ENCODE measurements at places on chromosomes 5 and 9. TPM values are rescaled to one million over a fixed set of nuclear protein-coding genes. Genes with fewer than 3 reads are reported as not detected.

The CDKN2B gene
- total RNA-seq = not detected

DNA sequence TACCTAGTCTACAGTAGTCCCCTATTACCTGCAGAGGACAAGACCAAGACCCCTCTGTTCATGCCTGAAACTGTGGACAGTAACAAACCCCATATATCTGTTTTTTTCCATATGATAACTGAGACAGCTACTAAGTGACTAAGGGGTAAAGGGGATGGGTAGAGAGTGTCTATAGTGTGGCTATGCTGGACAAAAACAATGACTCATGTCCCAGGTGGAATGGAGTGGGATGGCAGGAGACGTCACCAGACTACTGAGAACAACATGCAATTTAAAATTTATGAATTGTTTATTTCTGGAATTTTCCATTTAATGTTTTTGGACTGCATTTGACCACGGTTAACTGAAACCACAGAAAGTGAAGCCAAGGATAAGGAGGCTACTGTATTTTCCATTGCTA lies 171.8 kb downstream of the AGTPBP1 start:
- no peak for DNase-seq
- H3K4me3 ChIP-seq = no peak overlapping the region
- no peaks in the 10 kb centered on the region for H3K27me3 ChIP-seq
- H3K4me1 ChIP-seq = peaks cover 5% of the 10 kb centered on the region
- H3K36me3 ChIP-seq = peaks cover 21% of the 10 kb centered on the region

DNA sequence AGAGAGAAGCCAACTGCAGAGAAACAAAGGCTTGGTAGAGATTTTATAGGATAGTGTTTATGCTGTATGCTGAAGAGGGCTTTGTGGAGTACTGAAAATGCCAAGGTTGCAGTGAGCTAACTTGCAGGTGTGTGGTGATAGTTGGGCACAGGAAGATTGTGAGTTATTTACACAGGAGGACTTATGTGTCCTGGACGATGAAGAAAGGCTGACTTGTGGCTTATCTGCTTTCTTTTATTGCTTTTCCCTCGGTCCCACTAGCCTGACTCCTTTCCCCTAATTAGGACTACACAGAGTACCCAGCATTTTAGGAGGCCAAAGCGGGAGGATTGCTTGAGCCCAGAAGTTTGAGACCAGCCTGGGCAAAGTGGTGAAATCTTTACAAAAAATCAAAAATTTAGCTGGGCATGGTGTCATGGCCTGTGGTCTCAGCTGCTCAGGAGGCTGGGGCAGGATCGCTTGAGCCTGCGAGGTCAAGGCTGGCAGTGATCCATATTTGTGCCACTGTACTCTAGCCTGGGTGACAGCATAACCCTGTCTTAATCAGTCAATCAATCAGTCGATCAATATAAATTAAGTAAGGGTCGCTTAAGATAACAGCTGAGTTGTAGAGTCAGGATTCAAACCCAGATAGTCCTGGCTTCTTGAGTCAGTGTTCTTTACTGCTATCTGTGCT lies 61.9 kb downstream of the UBE2R2 start:
- H3K27me3 ChIP-seq = no peaks in the 10 kb centered on the region
- H3K4me1 ChIP-seq = peaks cover 38% of the 10 kb centered on the region
- peak overlapping the region; percentile 58 for H3K27ac ChIP-seq

DNA sequence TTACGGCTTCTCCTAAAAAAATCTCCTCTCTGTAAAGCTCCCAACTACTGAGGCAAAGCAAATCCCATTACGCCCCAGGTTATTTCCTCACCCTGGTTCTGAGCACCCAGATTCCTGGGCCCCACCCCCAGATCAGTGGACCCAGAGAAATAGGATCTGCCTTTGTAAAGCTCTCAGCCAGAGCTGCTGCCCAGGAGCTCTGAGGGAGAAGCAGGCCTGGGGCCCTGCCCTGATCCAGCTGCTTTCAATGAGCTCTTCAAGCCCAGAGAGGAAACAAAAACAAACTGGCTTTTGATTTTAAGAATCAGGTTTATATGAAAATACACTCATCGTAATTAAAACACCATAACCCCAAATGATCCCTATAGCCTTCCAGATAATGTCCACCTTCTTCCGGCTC lies 124.5 kb downstream of the C5orf15 start:
- peaks cover 9% of the 10 kb centered on the region for H3K4me1 ChIP-seq
- peaks cover 2% of the 10 kb centered on the region for H3K27me3 ChIP-seq
- H3K36me3 ChIP-seq = no peaks in the 10 kb centered on the region
- H3K4me3 ChIP-seq = no peak overlapping the region

- no peaks in the 10 kb centered on the region for H3K36me3 ChIP-seq
- H3K27me3 ChIP-seq = peaks cover 5% of the 10 kb centered on the region
- H3K27ac ChIP-seq = no peak overlapping the region
- no peaks in the 10 kb centered on the region for H3K4me1 ChIP-seq
- H3K4me3 ChIP-seq = no peak overlapping the region
- no peak for DNase-seq
Observed at GRCh38 chr9:18474783-18475182, 830 bp downstream of the ADAMTSL1 start.

The NINJ1 gene
- total RNA-seq = 120 TPM

The LCN2 gene
- not detected for total RNA-seq

DNA sequence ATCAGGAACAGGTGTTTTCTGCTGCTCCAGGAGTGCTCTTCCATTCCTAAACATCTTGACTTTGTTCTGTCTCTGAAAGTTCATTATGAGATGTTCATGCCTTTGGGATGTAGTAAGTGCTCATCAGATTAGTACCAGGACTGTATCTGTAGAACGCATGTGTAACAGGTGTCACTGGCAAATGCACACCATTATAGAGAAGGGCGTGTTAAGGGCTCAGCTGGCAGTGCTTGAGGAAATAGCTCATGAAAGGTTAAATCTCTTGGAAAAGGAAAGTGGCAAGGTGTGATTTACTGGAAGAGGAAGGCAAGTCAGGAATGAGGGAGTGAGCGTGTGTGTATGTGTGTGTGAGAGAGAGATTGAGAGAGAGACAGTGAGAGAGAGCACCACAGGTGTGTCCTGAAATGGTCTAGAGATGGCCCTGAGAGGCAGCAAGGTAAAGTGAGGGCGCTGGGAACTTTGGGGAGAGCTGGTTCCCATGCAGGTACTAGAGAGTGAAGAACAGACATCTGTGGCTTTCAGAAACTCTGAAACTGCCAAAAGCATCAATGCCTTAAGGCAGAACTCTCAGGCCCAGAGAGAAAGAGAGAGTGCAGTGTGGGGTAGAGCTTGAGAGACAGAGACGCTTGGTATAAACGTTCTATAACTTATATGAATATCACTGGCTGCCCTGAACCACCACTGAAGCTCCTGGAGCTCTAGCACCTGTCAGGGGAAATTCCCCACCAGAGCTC lies 13.7 kb upstream of the CXCL14 start:
- H3K27ac ChIP-seq = no peak overlapping the region
- no peak for DNase-seq
- H3K4me3 ChIP-seq = no peak overlapping the region
- H3K27me3 ChIP-seq = peaks cover 3% of the 10 kb centered on the region

GRCh38 chr9:18347386-18348082 lies 126.4 kb upstream of the ADAMTSL1 start:
- no peaks in the 10 kb centered on the region for H3K4me1 ChIP-seq
- H3K27me3 ChIP-seq = peaks cover 3% of the 10 kb centered on the region
- no peak overlapping the region for H3K27ac ChIP-seq
- H3K36me3 ChIP-seq = no peaks in the 10 kb centered on the region
- no peak for DNase-seq

GRCh38 chr9:100106616-100107015 lies 7.6 kb downstream of the INVS start:
- H3K4me3 ChIP-seq = no peak overlapping the region
- H3K27me3 ChIP-seq = no peaks in the 10 kb centered on the region
- H3K36me3 ChIP-seq = peaks cover 24% of the 10 kb centered on the region
- no peak overlapping the region for H3K27ac ChIP-seq
- H3K4me1 ChIP-seq = peaks cover 7% of the 10 kb centered on the region

DNA sequence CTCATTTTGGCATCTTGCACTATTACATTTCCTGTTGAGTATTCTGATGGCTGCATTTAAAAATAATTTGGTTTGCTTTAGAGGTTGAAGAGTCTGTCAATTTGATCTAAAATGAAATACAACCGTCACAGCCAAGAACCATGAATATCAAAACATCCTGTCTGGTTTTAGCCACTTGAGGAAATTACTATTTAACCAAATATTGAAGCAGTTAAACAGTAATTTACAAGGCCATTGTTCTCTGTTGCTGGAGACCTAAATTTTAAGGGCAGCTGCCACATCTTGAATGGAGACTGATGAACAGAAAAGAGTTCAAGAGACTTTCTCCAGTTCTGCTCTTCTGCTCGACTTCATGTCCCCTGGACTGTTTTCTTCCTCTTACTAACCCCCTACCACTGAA lies 549.4 kb downstream of the LRRC70 start:
- no peak overlapping the region for H3K27ac ChIP-seq
- DNase-seq = no peak
- H3K36me3 ChIP-seq = no peaks in the 10 kb centered on the region
- no peaks in the 10 kb centered on the region for H3K4me1 ChIP-seq

DNA sequence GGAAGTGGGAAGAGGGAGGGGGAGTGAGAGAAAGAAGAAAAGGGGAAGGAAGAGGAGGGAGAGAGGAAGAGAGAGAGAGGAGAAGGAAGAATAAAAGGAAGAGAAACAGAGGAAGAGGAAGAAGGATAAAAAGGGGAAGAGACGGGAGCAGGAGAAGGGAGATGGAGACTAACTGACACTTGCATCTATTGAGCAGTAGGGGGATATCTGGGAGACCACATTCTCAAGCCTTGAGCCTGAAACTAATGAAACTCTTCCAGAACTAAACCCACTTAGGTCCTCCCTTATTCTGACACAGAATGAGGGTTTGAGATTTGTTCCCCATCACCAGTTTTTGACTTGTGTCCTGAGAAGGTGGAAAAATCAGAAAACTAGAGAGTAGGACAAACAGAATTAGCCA lies 533.3 kb downstream of the CDH12 start:
- DNase-seq = no peak
- no peak overlapping the region for H3K4me3 ChIP-seq
- H3K27me3 ChIP-seq = no peaks in the 10 kb centered on the region
- no peaks in the 10 kb centered on the region for H3K4me1 ChIP-seq

DNA sequence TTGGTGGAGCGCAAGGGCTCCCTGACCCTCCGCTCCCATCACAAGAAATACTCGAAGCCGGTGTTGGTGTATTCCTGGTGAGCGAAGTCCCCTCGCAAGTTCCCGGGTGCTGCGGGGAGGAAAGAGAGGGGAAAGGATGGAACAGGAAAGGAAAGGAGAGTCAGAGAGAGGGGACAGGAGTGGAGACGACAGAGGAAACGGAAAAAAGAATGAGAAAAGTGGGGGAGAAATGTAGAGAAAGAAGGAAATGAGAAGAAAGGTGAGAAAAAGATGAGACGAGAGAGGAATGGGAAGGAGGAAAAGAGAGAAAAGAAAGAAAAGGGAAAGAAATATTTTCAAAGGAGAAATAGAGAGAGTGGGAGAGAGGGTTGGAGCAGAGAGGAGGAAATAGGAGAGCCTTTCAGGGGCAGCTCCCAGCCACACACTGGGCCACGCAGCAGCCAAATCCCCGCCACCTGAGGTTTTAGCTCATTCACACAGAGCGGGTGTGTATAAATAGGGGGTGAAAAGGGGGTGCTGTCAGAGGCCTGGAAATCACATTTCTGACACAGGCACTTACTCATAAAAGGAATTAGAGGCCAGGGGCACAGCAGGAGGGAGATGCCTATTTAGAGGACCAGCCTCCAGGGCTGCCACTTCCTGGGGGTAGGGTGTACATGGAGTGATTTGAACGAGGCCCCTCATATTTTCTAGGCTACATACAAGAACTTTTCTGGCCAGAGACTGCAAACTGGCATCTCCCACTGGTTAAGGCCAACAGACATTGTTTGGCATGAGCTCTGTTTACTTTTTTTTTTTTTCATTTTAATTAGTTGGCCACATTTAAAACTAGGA lies 555 bp downstream of the CFAP95 start:
- H3K4me3 ChIP-seq = peak overlapping the region; percentile 71
- no peak overlapping the region for H3K27ac ChIP-seq
- peaks cover 35% of the 10 kb centered on the region for H3K4me1 ChIP-seq
- peaks cover 18% of the 10 kb centered on the region for H3K27me3 ChIP-seq
- H3K36me3 ChIP-seq = no peaks in the 10 kb centered on the region

DNA sequence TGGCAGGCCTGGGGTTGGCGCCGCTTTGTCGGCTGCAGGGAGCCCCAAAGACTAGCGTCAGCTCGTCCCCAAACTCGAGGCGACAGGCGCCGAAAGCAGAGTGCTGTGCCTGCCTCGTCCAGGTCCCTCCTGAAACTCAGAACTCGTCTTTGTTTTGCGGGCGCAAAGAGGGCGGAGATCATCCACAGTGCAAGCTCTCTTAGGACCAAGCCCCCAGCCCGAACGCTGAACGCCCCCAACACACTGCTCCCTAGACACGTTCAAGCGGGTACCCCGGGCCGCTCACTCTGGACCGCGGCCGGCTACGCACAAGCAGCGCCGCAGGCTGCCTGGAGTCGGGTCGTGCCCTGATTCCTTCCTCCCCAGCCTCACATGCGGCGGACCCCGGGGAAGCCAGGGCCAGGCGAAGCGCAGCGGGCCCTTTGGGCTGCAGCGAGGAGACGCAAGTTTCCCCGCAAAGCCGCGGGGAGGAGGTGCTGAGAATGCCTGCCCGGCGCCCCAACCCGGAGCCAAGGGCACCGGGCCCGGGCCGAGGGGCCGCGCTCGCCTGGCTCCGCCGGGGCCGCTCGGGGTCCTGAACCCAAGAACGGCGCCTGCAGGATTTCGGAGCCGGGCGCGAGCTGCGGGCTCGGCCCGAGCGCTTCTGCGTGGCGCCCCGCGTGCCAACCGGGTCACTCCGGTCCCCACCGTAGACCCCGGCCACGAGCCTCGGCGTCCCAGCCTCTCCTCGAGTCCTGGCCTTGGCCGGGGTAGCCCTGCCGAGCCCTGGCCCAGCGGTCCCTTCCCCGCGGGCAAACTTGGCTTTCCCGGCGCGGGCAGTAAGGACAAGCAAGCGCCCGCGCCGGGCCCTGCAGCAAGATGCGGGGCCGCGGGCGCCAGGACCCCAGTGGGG lies 738 bp downstream of the FSTL4 start:
- peaks cover 48% of the 10 kb centered on the region for H3K27me3 ChIP-seq
- DNase-seq = no peak
- no peaks in the 10 kb centered on the region for H3K36me3 ChIP-seq
- H3K27ac ChIP-seq = no peak overlapping the region

DNA sequence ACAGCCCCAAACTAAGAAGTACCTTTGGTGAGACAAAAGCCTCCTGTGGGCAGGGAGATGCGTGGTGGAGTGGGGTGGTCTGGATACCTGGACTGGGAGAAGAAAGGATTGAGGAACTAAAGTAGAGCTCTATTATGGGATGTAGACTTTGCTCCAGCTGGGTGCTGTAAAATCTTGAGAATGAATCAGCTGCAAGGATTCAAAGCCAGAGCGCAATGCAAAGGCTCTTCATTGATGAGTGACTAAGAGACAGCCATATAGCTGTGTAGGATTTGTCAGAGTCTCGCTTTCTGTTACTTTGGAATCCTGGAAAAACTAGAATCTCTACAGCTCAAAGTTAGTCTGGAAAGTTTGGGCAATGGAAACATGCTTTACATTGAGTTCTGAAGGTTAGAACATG lies 159.9 kb downstream of the TAF11L14 start:
- H3K27me3 ChIP-seq = no peaks in the 10 kb centered on the region
- H3K36me3 ChIP-seq = no peaks in the 10 kb centered on the region
- no peak for DNase-seq
- H3K4me1 ChIP-seq = no peaks in the 10 kb centered on the region
